Stimulated activated CD4-positive, alpha-beta T cell treated with anti-CD3 and anti-CD28 coated beads, Interleukin-12 subunit alpha, Interleukin-12 subunit beta, amount 100 ng/mL, for 48 hours (primary cell): ENCODE measurements at places on chromosomes 7 and 10.

DNA sequence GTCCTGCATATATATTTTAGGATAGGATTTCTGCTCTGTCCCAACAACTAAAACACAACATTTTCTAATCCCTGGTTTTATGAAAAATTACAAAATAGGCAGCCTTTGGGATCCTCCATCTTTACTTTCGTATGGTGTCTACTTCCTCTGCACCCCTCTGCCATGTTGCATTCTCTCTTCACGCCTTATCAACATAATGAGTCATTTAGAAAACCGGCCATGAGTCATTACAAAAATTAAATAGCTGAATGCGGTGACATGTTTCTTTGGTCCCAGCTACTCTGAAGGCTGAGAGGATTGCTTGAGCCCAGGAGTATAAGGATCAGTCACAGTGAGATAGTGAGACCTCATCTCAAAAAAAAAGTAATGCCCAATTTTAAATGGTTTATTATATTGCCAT is 148.1 kb upstream of the CELF2 start:
- no peak for DNase-seq

DNA sequence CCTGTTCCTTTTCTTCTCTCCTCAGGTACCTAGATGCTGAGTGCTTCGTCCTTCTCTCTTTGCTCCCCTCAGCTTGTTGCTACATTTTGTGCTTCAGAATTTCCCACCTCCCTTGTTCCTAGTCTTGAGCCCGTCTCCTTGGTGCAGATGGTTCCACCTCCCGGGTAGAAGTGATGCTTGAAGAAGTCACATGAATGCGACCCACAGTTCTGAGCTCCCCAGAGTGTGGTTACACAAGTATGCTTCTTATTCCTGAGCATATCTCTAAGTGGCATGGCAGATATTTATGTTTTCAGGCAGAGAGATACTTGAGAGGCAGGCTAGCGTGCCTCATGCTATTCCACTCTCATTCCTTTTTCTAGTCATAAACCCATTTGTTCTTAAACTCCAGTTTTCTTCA is 34.0 kb downstream of the INPP5F start:
- no peak for DNase-seq

- no peak for DNase-seq
Measured at GRCh38 chr7:22137026-22137425, 191.3 kb upstream of the CDCA7L start.

GRCh38 chr7:68688416-68689086 is 909.7 kb upstream of the AUTS2 start:
- no peak for DNase-seq

GRCh38 chr7:136687693-136688322 is 180.6 kb upstream of the CHRM2 start:
- no peak for DNase-seq

DNA sequence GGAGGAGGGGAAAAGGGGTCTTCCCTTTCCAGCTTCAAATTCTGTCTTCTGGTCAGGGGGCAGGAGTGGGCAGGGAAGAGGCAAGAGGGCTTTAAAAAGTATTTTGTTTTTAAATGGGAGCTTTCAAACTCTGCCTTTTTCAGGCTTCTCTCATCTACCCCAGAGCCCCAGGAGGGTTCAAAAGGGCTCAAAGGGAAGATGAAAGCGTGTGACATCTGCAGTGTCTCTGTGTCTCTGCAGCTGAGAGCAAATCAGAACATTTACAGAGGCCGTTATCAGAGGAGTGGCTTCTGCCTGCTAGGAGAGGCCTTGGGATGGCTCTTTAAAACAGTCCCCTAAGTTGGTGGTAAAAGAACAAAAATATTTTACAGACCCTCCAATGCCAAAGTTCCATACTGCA is 30.3 kb downstream of the TRIM8 start:
- no peak for DNase-seq

DNA sequence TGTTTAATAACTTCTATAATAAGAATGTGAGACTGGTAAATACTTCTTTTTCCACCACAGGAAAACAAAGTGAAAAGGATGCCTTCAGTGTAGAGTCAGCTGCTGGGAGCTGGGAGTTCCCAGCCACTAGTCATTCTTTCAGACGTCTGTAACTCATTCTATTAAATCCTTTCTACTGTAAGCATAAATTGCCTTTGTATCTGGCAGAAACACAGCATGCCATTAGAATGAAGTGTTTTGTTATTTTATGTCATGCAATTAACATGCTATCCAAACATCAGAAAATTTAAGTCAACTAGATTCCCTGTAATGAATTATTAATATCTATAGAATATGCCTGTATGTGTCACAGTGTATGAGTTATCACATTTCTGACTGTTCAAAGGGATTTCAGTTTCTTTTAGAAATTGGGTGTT is 14.3 kb downstream of the BPGM start:
- DNase-seq = no peak

DNA sequence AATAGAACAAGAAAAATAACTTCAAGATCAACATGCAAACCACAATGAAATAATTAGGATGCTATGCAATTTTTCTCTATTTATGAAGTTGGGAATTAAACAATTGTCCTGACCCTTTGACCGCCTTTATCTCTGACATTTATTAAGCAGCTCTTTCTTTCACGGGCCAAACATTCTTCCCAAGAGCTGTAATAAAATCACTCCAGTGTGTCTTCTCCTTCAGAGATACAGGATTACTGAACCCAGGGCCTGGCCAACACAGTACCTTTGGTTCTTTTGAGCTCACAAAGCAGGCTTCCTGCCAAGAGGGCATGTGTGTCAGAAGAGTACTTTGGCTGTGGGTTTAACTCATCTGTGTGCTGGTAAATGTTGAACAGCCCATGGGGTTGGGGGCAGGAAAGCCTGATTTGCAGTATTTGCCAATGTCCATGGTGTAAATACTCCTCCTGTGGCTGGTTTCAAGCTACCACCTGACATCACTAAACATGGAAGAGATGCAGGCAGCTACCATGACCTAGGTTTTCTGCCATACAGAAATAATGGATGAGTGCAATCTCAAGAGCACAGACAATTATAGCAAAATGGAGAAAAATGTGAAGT is 121.7 kb downstream of the FANK1 start:
- DNase-seq = no peak

GRCh38 chr10:46317889-46318288 is 31.1 kb downstream of the ANTXRL start:
- DNase-seq = no peak

- no peak for DNase-seq
Measured at GRCh38 chr10:62794306-62794705, 10.2 kb upstream of the ADO start.

- DNase-seq = peak; percentile 40
Measured at GRCh38 chr10:87761892-87762291, 56.1 kb downstream of the ATAD1 start.

DNA sequence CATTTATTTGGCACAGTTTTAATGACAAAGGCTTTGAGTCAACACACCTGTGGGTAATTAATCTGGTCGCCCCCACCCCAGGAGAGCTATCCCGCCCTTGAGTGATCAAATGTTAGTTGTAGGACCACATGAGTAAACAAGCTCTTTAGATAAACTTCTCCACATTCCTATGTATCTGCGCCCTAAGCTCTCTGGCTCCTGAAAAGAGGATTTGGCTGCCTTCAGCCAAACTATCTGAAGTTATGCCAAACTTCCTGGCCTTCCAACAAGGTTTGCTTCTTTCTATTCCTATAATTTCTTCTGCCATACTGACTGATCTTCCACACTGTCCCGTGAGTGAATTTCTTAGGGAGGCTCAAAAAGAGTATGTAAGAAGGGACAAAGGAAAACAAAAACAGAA is 134.2 kb downstream of the RALA start:
- DNase-seq = no peak

DNA sequence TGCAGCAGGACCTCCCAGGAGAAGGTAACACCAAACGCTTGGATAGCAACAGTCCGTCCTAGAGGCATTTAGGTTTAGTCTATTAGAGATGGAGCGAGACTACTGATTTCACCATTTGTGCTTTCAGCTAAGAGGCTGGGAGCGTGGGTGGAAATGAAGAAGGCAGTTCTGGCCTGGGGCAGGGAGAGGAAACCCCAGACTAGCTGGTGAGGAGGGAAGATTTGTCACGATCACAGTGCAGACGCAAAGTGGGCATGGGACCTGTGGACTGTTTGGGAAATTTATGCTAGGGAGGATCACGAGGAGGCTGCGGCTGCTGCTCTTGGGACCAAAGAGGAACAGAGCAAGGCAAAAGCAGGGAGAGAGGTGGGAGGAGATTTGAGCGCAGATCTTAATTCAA is 130.4 kb upstream of the AOAH start:
- DNase-seq = no peak

- no peak for DNase-seq
Measured at GRCh38 chr10:34364253-34365037, 450.7 kb downstream of the PARD3 start.

DNA sequence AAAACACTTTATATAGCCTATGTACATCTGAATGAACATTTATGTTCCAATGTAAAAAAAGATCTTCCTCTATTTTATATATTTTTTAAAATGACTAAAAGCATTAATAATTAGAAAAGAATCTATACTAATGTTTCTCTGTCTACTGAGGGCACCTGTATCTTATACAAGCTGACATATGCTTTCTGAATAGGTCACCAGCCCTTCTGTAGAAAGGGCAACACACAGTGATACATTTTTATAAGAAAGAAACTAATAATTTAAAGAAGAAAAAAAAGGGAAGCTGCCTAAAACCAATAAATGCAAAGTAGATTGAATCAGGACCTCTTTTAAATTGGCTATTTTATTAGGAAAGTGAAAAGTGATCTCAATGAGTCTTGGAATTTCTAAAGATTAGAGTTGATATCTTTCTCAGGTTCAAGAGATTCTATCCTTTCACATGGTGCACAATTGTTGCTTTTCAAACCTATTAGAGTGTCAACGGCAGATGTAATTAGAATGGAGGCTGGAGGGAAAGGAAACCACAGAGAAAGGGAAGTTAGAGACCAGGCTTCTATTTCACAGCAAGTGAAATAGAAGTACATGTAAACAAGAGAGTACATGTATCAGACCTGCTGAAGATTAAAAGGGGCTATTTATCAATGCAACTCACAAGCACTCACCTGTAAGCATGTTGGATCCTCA is 6.3 kb downstream of the MTPN start:
- no peak for DNase-seq

- no peak for DNase-seq
Measured at GRCh38 chr7:5381071-5381772, 42.4 kb downstream of the TNRC18 start.

DNA sequence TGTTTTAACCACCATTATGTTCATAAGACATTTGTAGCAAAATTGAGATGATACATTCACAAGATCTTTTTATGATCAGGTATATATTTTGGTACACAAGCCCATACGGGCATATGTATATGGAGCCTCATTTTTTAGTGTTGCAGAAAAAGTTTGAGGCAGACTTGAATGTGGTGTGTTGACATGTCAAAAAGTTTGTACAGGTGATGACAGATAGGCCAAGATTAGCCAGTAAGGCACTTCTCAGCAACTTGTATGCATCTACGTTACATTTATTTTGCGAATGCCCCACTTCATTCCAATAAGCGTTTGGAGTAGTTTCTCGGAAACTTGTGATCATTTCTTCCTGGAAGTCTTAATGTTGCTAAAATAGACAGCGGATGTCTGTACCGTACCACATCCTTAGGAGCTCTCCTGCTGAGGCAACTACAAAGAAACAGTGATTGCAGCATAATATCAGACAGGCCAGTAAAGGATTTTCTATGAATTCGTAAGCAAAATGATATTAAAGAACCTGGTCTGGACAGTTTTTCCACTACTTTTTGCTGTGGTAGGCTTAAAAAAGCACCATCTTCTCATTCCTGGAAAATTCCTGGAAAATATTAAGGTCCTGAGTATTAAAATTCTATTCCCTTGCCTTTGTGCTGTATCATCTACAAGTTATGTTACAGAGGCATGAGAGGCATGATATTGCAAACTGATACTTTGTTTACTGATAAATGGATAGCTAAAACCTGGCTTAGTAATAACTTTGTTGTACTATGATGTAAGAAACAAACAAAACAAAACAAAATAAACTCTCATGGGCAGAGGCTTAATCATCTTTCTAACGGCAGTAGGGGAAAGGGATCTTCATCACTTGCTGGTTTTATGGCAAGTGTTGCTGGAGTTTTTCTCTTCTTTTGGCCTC is 153.6 kb downstream of the HDAC9 start:
- DNase-seq = no peak

DNA sequence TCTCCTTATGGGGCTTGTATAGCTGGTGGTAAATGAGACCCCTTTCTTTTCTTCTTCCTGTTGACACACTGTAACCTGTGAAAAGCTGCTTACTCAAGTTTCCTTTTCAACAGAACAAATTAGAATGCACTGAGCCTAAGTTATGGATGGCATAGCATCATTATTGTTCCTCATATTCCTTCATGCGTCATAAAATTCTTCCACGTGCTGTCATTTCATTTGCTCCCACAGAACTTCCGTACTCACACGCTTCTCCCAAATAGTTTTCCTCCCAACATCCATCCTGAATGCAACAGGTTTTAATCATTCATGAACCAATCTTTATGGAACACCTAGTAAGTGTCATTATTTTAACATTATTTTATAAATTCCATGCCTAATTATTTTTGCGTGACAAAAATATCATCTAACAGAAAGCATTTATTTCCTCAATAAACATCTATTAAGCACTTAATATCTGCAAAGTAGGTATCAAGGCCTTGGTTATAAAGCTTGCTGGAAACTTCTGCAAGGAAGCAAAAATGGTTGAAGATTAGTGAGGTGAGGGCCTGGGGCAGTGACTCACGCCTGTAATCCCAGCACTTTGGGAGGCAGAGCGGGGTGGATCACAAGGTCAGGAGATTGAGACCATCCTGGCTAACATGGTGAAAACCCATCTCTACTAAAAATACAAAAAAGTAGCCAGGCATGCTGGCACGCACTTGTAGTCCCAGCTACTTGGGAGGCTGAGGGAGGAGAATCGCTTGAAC is 18.9 kb upstream of the SEPTIN7 start:
- DNase-seq = no peak
